ENCODE measurements at places on chromosomes 16 and 17.

- DNase-seq = no peak
Measured at GRCh38 chr17:6668727-6669425, 17.3 kb downstream of the C17orf100 start.

GRCh38 chr17:2064980-2065785 is 10.3 kb downstream of the HIC1 start:
- DNase-seq = no peak

- no peak for DNase-seq
Measured at GRCh38 chr17:77308861-77309726, 168.3 kb downstream of the SEC14L1 start.

DNA sequence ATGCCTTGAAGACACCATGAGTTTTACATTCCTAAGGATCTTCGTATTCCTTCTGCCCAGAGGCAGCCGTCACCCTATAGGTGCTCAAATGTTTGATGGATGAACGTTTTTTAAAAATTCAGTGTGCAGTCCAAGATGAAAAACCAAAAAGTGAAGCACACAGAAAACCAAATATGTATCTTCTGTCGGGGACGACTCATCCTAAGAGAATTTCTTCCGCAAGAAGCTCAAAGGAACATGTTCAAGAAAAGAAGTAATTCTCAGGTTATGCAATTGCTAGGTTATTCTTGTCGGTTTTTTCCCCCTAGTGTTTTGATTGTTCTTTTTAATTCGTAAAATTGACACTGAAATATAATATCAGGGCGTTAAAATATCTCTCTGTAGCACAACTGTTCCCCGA is 1.4 kb downstream of the CENPV start:
- no peak for DNase-seq

- no peak for DNase-seq
Measured at GRCh38 chr16:66515596-66516508, 34.1 kb downstream of the TK2 start.

DNA sequence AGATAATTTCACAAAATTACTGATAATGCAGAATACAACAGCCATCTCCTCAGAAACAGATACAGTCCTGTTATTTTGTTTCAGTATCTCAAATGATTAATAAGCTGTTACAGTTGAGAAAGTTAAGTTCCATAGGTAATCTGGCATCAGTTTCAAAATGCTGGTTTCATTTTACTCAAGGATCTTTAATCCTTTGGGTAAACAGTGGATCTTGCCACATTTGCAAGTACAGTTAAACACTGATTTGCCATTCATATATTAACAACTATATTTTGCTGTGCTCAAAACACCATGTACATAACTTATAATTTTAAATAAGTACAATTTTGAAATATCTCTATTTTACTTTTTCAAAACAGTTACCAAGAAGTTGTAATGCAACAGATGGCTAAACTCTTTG is 31.2 kb downstream of the RPGRIP1L start:
- no peak for DNase-seq
